ENCODE measurements at places on chromosomes 1 and 21.

GRCh38 chr1:16921391-16922185, at the start of gene CROCC:
CROCC (plus strand) TSS chr1:16921931; CDS start chr1:16922019, 88 bp downstream.
- DNase-seq: peak; percentile 86

DNA sequence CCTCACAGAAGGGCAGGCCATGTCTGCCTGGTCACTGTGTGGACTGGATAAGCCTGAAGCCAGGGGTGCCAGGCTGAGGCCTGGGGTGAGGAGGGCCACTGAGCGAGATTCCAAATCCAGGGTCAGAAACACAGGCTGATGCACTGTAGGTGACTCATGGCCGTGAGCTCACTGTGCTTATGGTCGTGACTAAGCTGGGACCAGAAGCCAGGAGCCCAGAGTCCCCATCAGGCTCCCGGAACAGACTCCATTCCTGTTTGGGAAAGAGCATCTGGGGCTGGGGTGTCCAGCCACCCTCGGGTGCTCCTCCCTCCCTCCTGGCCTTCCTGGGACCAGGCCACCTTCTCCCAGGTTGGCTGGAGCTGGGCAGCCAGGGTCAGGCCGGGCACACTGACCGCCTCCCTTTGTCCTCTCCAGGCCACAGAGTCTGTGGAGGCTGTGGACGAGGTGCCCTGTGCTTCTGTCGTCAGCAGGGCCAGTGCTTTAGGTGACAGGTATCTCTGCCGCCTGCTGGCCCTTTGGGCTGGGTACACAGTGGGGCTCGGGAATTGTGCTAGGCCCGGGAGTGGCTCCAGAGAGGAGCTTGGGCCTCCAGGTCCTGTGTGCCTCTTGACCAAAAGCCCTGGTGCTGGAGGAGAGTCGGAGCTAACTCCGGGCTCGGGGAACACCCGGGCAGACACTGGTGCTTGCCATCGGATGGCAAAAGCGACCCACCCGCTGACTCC, 36.7 kb downstream of the AJAP1 start:
- peak; percentile 73 for DNase-seq

- DNase-seq: no peak
Measured at GRCh38 chr1:221509575-221510355, 232.1 kb downstream of the DUSP10 start.

DNA sequence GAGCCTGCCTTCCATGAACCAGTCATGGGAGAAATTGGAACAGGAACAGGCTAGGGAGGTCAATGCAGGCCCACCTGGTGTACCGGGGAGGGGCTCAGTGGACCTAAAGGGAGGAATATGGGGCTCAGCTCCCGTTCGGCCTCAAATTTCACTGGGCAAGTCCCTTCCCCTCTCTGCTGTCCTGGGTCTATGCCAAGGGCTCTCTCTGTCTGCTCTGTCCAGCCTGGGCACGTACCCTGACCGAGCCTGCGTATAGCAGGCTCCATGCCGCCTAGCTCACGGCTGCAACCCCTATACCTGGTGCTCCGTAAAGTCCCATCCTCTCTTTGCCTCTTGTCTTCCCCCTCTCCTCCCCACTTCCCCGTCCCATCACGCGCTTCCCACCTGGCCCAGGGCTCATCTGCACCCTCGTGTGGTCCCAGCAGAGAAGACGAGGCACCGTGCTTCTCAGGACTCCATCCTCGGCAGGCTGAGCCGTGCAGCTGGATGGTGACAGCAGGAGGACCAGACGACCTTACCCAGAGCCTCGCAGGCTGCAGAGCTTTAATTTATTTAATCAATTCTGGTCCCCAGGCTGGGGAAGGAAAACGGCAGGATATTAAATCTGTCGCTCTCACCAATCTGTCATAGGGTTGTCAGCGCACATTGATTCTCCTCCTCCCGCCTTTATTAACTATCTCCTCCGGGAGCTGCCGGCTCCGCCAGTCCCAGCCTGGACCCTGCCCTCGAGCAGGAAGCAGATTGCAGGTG, 25.0 kb upstream of the DISP3 start:
- no peak for DNase-seq

- no peak for DNase-seq
Measured at GRCh38 chr1:156497743-156498431, 2.7 kb downstream of the MEF2D start.

DNA sequence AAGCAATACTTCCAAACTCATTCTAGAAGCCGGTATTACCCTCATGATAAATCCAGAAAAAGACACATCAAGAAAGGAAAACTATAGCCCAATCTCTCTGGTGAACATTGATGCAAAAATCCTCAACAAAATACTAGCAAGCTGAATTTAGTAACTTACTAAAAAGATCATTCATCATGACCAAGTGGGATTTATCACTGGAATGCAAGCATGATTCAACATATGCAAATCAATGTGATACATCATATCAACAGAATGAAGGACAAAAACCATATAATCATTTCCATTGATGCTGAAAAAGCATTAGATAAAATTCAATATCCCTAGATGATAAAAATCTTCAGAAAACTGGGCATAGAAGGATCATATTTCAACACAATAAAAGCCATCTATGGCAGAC, 402.9 kb downstream of the TGFB2 start:
- DNase-seq: no peak

DNA sequence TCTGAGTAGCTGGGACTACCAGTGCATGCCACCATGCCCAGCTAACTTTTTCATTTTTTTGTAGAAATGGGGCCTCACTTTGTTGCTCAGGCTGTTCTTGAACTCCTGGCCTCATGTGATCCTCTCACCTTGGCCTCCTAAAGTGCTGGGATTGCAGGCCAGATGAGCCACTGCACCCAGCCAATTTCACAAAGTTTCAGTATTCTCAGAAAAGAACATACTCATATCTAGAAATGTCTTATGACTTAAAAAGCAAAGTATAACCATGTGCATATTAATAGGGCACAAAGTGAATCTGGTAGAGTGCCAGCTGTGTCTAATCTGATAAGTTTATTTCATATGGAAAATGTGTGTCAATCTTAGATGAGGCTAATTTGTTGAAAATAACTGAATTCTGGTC, 87.5 kb upstream of the CACYBP start:
- DNase-seq: no peak

- DNase-seq: peak; percentile 44
Measured at GRCh38 chr1:228664399-228664914, 70.8 kb upstream of the RHOU start.

- no peak for DNase-seq
Measured at GRCh38 chr1:116409751-116410191, 36.7 kb downstream of the ATP1A1 start.

DNA sequence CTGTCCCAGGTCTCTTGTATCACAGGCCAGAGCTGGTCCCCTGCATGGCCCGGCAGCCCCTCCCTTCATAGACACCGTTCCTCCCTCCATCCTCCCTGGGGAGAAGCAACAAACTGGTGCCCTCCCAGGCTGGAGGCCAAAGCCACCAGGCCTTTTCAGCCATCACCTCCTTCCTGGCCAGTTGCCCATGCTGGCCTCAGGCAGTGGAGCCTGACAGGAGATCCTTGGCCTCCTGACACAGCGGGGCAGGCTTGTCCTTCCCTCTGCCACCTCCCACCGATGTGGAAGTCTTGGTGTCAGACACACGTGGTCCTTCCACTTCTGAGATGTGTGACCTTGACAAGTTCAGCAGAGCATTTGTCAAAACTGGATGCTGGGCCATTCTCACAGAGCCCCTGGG, 206.0 kb downstream of the HIVEP3 start:
- DNase-seq: no peak

- DNase-seq: no peak
Measured at GRCh38 chr1:56934430-56935060, 31.3 kb downstream of the C8B start.

DNA sequence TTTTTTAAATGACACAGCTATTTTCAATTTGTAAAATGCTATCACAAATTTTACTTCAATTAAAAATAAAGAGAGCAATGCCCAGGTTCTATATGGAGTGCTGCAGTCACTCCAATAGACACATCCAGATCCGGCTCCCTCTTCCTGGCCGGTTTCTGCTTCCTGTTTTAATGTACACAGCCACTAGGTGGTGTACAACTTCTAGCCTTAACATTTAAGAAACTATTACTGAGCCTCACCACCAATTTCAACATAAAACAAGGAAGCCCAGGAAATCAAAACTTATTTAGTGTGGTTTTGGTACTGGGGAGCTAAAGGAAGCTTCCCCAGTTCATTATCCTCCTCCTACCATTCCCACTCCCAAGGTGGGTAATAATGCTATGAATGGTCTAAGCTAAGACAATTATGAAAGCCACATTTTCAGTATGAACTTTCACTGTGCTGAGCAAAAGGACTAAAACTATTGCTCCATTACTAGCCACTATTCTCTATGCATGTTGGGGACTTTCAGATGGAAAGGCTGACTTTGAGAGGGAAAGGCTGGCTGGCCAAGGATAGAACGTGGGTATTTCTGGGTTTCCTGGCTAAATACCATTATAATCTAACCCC, 25.5 kb upstream of the MTMR11 start:
- DNase-seq: peak; percentile 80

DNA sequence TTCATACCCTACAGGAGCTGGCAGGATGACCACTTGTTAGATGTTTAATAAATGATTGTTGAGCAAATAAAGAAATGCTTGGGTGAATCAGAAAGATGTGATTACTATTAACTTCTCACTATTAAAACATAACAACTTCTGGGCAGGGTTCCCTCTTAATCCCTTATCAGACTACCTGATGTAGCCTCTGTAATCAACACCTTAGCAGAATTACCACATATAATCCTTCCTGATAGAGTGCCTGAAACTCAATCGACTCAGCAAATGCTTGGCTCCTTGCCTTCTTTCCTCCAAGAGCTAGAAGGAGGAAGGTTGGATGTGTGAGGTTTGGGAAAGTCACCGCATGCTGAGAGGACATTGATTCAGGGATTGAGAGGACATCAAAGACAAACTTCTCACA, 34.8 kb upstream of the DSCAM start:
- no peak for DNase-seq
